ENCODE measurements at places on chromosomes 5 and 9. TPM values are rescaled to one million over a fixed set of nuclear protein-coding genes. Genes with fewer than 3 reads are reported as not detected.

F12 gene
- polyA plus RNA-seq = 0.28 TPM

CCL27 gene
- not detected for polyA plus RNA-seq

NPR3 gene
- polyA plus RNA-seq = 6.2 TPM

FAM151B gene
- polyA plus RNA-seq = 0.88 TPM

CDC25C gene
- polyA plus RNA-seq = not detected

HTR1A gene
- polyA plus RNA-seq = not detected

- no peaks in the 10 kb centered on the region for H3K4me1 ChIP-seq
- H3K27ac ChIP-seq = no peak overlapping the region
- H3K27me3 ChIP-seq = no peaks in the 10 kb centered on the region
- no peak overlapping the region for H3K4me3 ChIP-seq
These were observed 34.5 kb upstream of the TCF7 start for GRCh38 chr5:134079748-134080581.

DNA sequence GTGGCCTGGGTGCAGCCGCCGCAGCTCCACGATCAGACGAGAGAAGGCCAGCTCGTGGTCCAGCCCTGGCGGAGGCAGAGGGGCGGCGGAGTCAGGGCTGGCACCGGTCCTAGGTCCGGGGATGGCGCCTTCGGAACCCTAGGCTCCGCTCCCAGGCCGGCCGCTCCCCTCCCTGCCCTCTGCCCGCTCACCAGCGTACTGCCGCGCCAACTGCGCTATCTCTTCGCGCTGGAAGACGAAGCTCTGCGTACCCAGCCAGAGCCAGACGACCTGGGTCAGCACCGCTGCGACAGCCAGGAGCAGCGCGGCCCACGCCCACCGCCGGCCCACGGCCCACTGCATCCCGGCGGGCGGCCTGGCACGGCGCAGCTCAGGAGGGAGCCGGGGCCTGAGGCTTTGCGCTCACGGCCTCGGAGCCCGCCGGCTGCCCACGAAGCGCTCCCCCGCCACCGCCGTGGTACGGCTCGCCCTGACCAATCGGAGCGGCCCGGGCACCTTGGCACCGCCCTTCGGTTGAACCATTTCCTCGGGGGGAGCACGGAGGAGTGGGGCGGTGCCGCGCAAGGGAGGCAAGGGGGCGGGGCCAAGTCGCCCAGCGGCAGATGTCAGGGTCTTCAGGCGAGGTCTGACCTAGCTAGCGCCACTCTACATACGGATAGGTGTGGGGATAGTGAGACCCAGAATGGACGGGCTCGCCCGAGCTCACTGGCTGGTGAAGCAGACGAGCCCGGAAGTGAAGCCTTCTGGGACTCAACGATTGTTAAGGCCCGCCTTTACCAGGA lies at the start of gene SIGMAR1:
Gene SIGMAR1 (minus strand): TSS at position 432 of the 782 bp plus-strand sequence. CDS start 90 bp downstream, at position 342.
- H3K27me3 ChIP-seq = no peaks in the 10 kb centered on the region
- DNase-seq = peak; percentile 94
- no peaks in the 10 kb centered on the region for H3K36me3 ChIP-seq
- peak within 1 kb of the TSS; percentile 79 for H3K27ac ChIP-seq
- peaks cover 33% of the 10 kb centered on the region for H3K4me1 ChIP-seq

GRCh38 chr5:151071021-151071420 lies 9.8 kb downstream of the TNIP1 start:
- H3K4me3 ChIP-seq = no peak overlapping the region
- no peaks in the 10 kb centered on the region for H3K27me3 ChIP-seq
- H3K4me1 ChIP-seq = peaks cover 76% of the 10 kb centered on the region
- no peak overlapping the region for H3K27ac ChIP-seq
- DNase-seq = no peak

DNA sequence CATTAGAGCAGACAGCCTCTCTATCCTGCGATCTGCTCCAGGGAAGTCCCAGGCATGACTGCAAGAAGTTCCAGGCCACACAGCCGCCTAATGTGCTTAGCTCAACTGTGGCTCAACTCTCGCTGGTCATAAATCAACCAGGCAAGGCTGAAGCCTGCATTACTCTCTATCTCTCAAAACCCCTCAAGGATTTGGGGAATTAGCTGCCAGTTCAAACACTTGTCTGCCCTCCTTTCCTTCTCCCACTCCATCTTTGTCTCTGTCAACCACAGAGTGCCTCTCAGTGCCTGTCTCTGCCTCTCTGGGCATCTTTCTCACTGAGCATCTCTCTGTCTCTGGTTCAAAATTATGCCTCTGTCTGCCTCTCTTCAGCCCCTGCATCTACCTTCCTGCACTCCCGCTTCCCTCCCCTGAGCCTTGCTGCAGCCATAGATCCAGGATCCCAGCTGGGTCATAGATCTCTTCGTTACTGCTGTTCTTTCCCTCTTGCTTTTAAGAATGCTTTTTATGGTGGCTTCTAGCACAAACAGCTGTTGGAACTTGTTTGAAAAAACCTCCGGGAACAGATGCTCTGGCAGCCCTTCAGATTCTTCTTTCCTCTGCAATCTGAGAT lies 27.9 kb upstream of the GALNT10 start:
- no peaks in the 10 kb centered on the region for H3K27me3 ChIP-seq
- H3K4me3 ChIP-seq = no peak overlapping the region
- DNase-seq = peak; percentile 25
- H3K27ac ChIP-seq = peak overlapping the region; percentile 58

GRCh38 chr5:65481171-65481581 lies 544 bp downstream of the ADAMTS6 start:
- no peaks in the 10 kb centered on the region for H3K27me3 ChIP-seq
- H3K4me1 ChIP-seq = peaks cover 4% of the 10 kb centered on the region
- H3K36me3 ChIP-seq = no peaks in the 10 kb centered on the region
- peak overlapping the region; percentile 51 for H3K4me3 ChIP-seq
- H3K27ac ChIP-seq = peak overlapping the region; percentile 87

DNA sequence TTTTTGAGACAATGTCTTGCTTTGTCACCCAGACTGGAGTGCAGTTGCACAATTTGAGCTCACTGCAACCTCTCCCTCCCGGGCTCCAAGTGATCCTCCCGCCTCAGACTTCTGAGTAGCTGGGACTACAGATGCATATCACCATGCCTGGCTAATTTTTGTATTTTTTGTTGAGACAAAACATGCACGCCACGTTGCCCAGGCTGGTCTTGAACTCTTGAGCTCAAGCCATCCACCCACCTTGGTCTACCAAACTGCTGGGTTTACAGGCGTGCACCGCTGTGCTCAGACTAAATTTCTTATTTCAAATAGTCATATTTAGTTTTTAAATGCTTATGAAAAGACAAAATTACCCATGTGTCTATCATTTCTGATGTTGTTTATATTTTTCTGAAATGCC lies 2324.1 kb downstream of the MAT2B start:
- no peak overlapping the region for H3K4me3 ChIP-seq
- no peaks in the 10 kb centered on the region for H3K4me1 ChIP-seq
- H3K36me3 ChIP-seq = no peaks in the 10 kb centered on the region
- no peaks in the 10 kb centered on the region for H3K27me3 ChIP-seq
- no peak overlapping the region for H3K27ac ChIP-seq

GRCh38 chr9:37036371-37036775 lies 2.3 kb upstream of the PAX5 start:
- H3K4me3 ChIP-seq = peak overlapping the region; percentile 59
- H3K27ac ChIP-seq = no peak overlapping the region
- peaks cover 10% of the 10 kb centered on the region for H3K4me1 ChIP-seq

GRCh38 chr9:126472948-126473298 lies 140.8 kb upstream of the LMX1B start:
- no peaks in the 10 kb centered on the region for H3K27me3 ChIP-seq
- H3K4me3 ChIP-seq = no peak overlapping the region
- no peaks in the 10 kb centered on the region for H3K4me1 ChIP-seq
- no peak for DNase-seq
- no peak overlapping the region for H3K27ac ChIP-seq

DNA sequence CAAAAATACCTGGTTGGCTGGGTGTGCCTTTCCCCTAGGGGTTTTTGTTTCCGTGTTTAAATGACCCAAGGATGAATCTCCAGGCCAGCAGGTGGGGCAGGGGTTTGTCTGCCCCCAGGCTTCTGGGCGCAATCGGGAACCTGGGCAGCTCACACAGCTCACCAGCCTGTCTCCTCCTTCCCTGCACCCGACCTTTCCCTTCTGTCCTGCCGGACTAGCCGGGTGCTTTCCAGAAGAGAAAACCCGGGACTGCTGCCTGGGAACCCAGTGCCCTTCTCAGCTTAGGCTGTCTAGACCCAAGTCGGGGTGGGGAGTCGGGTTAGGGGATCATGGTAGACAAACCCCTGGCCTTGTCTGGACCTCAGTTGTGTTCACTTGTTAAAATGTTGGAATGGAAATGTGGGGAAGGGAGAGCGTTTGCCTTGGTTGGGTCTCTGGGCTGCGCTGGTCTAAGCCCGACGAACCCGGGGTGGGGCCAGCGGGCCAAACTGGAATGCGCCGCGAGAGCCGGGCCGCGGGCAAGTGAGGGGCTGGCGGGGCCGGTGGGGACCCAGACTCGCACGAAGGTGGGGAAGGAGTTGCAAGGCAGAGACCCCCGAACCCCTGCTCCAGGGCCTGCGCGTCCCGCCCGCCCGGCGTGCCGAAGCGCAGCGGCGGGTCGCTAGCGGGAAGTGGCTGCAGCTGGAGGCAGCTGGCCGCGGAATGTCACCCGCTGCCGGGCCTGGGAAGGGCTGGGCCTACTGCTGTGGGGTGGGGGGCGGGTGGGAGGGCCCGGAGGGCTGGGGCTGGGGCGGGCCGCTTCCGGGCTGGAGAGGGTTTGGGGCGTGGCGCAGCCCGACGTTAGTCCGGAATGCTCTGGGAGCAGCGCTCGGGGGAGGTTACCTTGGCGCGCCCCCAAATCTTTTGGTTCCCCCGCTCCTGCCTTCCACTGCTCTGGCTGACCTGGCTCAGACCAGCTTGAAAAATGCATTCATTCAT lies 84.6 kb downstream of the DAB2IP start:
- peak overlapping the region; percentile 42 for H3K4me3 ChIP-seq
- H3K36me3 ChIP-seq = no peaks in the 10 kb centered on the region
- H3K4me1 ChIP-seq = peaks cover 76% of the 10 kb centered on the region
- peak overlapping the region; percentile 88 for H3K27ac ChIP-seq
- peak; percentile 85 for DNase-seq

- H3K27ac ChIP-seq = no peak overlapping the region
- DNase-seq = no peak
- peaks cover 20% of the 10 kb centered on the region for H3K27me3 ChIP-seq
- H3K36me3 ChIP-seq = no peaks in the 10 kb centered on the region
- no peak overlapping the region for H3K4me3 ChIP-seq
These were observed 43.4 kb upstream of the N4BP3 start for GRCh38 chr5:178069909-178070308.

DNA sequence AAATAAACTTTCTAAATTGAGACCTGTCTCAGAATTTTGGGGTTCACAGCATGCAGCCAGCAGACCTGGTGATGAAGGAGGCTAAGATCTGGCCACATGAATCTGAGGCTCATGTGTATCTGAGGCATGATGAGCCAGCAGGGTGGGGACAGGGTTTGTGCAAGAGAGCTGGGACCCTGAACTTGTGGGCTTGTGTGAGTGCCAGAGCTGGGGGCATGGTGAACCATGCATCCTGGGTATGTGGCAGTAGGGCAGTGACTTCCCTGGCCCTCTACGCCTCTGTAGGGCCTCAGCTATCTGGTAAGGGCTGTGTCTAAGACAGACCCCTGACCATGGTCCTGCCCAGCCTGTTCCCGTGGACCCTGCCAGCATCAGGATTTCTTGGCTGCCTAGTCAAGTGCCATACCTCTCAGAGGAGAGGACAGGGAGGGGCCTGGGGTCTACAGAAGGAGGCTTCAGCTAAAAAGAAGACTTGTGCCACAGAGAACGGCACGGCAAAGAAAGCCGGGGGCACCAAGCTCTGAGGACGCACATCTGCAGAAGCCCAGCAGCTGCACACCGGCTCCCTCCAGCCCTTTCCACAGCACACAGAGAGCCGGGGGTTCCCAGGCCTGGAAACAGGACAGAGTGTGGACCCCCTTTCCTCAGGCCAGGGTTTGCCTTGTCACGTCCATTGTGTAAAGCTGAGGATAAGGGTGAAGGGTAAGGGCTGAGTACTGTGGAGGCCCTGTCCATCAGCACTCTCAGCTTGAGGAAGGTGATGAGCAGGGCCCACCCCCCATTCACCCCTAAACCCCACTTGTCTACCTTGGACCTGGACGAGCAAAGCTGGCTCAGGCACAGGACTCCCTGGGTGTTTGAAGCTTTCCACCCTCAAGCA lies 130.1 kb downstream of the MRPL36 start:
- H3K36me3 ChIP-seq = no peaks in the 10 kb centered on the region
- H3K27me3 ChIP-seq = peaks cover 72% of the 10 kb centered on the region
- no peak overlapping the region for H3K4me3 ChIP-seq
- DNase-seq = no peak

DNA sequence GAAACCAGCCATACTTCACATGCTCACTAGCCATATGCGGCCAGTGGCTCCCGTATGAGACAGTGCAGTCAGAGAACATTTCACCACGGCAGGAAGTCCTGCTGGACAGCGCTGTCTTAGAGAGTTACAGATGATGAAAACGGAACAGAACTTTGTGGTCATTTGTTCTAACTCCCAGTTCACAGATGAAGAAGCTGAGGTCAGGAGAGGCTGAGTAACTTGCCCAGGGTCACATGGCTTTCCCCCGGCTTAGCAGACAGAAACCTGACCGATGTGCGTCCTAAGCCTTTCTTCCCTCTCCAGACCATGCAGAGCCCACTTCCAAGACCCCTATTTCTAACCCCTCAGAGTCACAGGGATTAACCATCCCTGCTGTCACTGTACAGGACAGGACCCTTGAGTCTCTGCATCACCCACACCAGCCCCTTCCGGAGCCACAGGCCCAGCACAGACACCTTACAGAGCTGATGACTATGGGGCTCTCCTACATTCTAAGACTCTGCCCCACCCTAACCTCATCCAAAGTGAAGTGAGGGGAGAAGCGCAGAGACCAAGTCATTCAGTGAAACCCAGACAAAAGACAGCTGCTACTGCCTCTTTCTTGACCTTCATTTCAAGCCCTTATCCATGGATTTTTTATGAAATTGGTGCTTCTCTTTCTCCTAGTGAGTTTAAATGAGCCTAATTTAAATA lies 86.9 kb downstream of the PTPN3 start:
- no peaks in the 10 kb centered on the region for H3K4me1 ChIP-seq
- no peak overlapping the region for H3K4me3 ChIP-seq
- no peaks in the 10 kb centered on the region for H3K27me3 ChIP-seq
- peaks cover 38% of the 10 kb centered on the region for H3K36me3 ChIP-seq

- H3K27me3 ChIP-seq = no peaks in the 10 kb centered on the region
- H3K27ac ChIP-seq = peak overlapping the region; percentile 57
- no peak for DNase-seq
- H3K4me3 ChIP-seq = no peak overlapping the region
These were observed 85.9 kb downstream of the GALNT10 start for GRCh38 chr5:154276261-154276972.

- no peak overlapping the region for H3K4me3 ChIP-seq
- DNase-seq = no peak
- H3K27me3 ChIP-seq = no peaks in the 10 kb centered on the region
- H3K4me1 ChIP-seq = no peaks in the 10 kb centered on the region
These were observed 21.3 kb downstream of the WWC1 start for GRCh38 chr5:168312606-168313295.

- H3K27me3 ChIP-seq = no peaks in the 10 kb centered on the region
- no peaks in the 10 kb centered on the region for H3K36me3 ChIP-seq
- no peak overlapping the region for H3K27ac ChIP-seq
- H3K4me1 ChIP-seq = no peaks in the 10 kb centered on the region
These were observed 344.9 kb downstream of the CDK5RAP2 start for GRCh38 chr9:120235081-120235480.

- H3K36me3 ChIP-seq = no peaks in the 10 kb centered on the region
- H3K27me3 ChIP-seq = no peaks in the 10 kb centered on the region
- no peak for DNase-seq
- H3K4me3 ChIP-seq = no peak overlapping the region
- H3K4me1 ChIP-seq = no peaks in the 10 kb centered on the region
- H3K27ac ChIP-seq = no peak overlapping the region
These were observed 42.7 kb downstream of the GADD45G start for GRCh38 chr9:89647366-89648128.

GRCh38 chr5:61576556-61576955 lies 244.5 kb downstream of the ZSWIM6 start:
- H3K27ac ChIP-seq = no peak overlapping the region
- no peaks in the 10 kb centered on the region for H3K4me1 ChIP-seq
- no peaks in the 10 kb centered on the region for H3K27me3 ChIP-seq
- no peak for DNase-seq
- no peak overlapping the region for H3K4me3 ChIP-seq

All from heart right ventricle (tissue), 16 donors.